ENCODE measurements at places on chromosomes 3 and 15.

- DNase-seq: no peak
Measured at GRCh38 chr3:194277786-194278130, 73.4 kb downstream of the CPN2 start.

GRCh38 chr3:52289747-52290595 is 2.3 kb downstream of the GLYCTK start:
- DNase-seq: no peak

GRCh38 chr15:72077950-72078349 is 40.0 kb downstream of the MYO9A start:
- no peak for DNase-seq

- DNase-seq: no peak
Measured at GRCh38 chr15:83927704-83928391, 273.9 kb downstream of the ADAMTSL3 start.

DNA sequence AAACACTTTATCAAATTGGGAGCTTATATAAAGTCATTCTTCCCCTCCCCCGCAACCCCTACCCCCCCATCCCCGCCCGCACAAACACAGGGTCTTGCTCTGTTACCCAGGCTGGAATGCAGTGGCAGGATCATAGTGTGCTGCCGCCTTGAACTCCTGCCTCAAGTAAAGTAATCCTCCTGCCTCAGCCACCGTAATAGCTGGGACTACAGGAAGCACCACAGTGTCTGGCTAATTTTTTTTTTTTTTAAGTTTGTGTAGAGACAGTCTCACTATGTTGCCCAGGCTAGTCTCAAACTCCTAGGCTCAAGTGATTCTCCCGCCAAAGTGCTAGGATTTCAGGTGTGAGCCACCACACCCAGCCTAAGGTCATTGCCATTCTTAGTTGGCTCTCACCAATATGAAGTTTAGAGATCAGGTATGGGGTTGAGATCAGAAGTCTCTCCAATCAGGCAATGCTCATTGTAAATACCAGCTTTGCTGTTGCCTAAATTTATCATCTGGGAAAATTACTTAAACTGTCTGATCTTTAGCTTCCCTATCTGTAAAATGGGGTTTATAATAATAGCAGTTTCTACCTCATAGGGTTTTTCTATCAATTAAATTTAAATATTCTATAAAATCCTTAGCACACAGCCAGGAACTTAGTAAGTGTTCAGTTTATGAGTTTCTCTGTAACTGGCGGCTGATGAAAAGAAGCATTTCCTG is 60.3 kb downstream of the TGFBR2 start:
- no peak for DNase-seq

DNA sequence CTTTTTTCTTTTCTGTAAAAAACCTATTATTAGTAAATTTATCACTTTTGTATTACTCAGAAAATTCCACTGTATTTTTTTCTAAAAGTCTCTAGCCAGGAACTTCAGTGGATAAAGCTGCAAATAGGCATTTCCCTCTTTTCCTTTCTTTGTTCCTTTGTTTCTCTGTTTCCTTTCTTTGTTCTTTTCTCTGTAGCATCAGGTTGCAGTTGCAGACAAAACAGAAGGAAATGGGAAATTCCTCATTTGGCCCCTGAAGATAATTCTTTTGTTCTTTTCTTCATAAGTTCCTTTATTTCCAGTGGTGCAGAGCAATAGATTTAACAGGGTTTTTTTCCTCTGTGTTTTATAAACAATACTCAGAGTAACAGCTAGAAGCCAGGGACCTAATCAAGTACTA is 416.5 kb downstream of the TBL1XR1 start:
- no peak for DNase-seq

GRCh38 chr3:59601486-59601885 is 551.7 kb upstream of the CFAP20DC start:
- no peak for DNase-seq

DNA sequence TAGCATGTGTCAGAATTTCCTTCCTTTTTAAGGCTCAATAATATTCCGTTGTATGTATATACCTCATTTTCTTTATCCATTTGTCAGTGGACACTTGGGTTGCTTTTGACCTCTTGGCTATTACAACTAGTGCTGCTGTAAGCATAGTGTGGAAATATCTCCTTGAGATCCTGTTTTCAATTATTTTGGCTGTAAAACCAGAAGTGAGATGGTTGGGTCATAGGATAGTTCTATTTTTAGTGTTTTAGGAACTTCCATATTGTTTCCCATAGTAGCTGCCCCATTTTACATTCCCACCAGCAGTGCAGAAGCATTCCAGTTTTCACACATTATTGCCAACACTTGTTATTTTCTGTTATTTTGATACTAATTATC is 70.4 kb upstream of the C15orf39 start:
- no peak for DNase-seq

- DNase-seq: no peak
Measured at GRCh38 chr3:104126864-104127553, 1239.7 kb upstream of the ALCAM start.

- no peak for DNase-seq
Measured at GRCh38 chr3:13747627-13748026, 132.2 kb downstream of the WNT7A start.

- DNase-seq: no peak
Measured at GRCh38 chr3:73029321-73029796, 32.1 kb upstream of the EBLN2 start.

DNA sequence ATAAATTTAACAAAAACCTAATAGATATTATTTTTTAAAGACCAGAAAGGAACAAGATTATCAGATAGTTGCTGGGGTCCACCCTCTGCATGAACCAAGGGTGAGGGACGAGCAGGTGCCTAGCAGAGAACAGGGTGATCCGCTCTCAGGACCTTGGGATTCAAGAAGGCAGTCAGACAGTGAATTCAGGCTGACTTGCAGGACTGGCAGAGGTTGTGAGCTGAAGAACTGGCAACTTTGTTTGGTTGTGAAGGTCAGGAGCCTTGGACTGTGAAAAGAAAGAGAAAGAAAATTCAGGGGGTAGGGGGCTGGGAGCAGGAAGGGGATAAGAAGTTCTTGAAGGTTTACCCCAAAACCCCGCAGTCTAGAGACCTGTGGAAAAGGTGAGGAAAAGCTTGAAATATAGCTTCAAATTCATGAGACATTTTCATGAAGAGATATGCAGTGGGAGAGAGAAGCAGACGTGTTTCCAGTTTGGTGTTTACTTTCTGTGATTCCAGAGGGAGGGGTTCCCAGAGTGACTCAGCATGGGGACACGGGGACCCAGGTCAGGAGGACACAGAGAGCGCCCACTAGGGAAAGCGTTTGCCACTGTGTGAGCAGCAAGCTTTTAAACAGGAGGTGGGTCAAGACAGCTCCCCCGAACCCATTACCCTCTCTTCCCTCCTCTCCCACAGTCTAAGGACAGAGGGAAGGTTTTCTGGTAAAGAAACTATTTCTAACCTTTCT is 217.2 kb upstream of the UMPS start:
- no peak for DNase-seq

DNA sequence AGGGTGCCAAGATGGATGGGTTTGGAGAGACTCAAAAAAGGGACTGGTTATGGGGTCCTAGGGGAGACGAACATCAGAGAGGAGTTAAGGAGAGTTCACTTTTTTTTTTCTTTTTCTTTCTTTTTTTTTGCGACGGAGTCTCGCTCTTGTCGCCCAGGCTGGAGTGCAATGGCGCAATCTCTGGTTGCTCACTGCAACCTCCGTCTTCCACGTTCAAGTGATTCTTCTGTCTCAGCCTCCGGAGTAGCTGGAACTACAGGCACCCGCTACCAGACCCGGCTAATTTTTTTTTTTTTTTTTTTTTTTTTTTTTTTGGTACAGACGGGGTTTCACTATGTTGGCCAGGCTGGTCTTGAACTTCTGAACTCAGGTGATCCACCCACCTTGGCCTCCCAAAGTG is 1.2 kb downstream of the SPINT1 start:
- no peak for DNase-seq

DNA sequence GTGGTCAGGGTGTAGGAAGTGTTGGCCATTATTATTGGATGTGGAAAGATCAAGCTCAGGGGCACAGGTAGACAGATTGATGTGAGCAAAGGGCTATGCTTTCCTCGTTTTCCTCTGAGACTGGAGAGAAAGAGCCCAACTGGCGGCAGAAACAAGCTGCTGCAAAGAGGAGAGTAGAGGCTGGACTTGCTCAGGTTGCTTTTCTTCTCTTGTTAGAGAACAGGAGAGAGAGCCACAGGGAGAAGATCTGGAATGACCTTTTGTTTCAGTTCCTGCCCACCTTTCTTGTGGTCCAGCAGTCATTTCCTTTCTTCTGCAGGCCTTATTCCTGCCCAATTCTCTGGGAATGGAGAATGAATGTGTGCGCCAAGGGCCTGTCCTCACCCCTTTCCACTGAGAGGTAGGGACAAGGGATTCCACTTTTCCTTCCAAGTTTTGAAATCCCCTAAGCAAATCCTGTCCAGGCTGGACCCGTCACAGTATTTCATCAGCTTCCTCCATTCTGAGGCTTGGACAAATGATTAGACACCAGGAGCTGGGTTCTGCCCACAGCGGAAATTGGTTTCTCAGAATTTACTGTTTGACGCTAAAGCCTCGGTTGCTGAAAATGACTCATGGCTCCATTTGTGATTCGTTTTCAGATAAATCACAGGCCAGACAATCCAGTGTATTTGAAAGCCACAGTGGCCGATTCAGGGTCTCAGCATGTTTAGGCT is 16.1 kb downstream of the ZNF80 start:
- no peak for DNase-seq

DNA sequence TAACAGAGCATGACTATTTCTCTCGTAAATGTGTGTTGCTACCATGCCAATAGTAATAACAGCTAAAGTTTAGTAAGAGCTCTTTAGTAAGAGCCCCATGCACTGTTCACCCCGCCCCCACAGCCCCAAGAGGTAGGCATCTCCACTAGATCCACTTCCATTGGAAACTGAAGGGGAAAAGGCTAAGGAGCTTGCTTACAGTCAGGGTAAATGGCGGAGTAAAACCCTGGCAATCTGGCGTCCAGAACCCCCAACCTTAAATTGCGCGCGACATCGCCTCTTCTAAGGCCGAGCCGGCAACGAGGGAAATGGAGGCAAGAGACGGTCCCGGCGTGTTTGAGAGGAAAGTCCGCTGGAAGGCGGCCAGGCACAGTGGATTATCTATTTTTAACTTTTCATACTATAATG is 654 bp upstream of the C3orf38 start:
- no peak for DNase-seq

DNA sequence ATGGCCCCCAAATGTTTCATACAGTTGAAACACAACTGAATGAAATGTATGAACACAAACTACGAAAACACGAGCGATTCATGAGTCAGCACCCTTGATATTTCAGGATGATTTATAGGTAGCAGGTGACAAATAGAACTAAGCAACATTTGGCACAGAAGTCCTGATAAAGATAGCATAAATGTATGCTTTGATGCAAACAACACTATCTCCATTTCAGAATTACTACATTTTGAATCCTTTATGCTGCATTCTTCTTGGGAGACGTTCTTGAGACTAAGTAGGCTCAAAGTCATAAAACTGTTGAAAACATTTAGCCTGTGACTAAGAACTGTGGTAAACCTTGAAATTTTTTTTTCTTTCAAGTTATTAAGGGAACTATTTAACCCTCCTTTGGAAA is 200.3 kb upstream of the ICE2 start:
- DNase-seq: no peak

GRCh38 chr15:80161468-80162016 is 8.7 kb downstream of the FAH start:
- no peak for DNase-seq

DNA sequence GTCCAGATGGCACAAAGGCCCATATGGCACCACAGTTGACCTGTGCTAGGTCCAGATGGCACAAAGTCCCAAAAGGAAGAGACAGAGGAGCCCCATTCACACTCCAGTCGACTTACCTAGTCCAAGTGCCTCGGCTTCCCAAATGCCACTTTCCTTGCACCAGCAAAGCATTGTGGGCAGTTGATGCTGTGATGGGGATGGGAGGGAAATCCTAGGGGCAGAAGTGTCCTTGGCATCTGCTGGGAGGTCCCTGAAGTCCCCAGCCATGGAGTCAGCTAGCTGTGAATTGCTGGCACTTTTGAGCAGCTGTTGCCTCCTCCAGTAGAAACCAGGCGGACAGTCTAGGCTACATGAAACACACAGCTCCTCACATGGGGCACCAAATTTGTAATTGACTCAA is 60.3 kb upstream of the SIAH2 start:
- no peak for DNase-seq

DNA sequence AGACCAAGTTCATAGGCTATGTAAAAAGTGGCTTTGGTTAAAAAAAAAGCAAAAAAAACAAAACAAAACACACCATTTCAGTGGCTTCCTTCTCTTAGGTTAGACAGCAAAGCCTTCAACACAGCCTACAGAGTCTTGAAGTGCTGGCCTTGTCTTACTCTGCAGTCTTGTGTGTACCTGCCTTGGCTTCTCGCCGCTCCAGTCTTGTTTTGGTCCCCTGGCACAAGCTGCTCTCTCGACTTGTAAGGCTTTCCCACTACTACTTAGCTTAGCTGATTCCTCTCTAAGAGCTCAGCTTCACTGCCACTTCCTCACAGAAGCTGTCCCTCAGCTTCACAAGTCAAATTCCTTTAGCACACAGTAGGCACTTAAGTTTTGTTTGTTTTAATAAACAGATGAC is 63.0 kb downstream of the ST3GAL6 start:
- no peak for DNase-seq

- DNase-seq: no peak
Measured at GRCh38 chr3:187198490-187198889, 1.2 kb downstream of the RTP1 start.

- DNase-seq: no peak
Measured at GRCh38 chr3:155737844-155738460, 6.9 kb downstream of the PLCH1 start.

DNA sequence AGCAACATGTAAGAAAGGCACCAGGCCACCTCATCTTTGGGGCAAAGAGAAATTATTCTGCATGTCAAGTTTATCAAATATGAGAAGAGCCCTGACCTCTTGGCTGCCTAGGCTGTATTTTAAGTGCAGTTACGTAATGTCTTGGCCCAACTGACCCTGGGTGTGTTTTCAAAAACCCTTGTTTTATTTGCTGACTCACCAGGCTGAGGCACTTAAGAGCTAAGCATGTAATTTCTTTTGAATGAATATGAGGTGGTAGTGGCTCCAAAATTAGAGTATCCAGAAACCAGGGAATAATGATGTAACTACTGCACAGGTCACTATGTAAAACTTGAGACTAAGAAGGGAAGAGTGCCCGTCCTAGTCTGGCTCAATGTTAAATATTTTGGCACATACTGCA is 24.3 kb downstream of the PGPEP1L start:
- no peak for DNase-seq

DNA sequence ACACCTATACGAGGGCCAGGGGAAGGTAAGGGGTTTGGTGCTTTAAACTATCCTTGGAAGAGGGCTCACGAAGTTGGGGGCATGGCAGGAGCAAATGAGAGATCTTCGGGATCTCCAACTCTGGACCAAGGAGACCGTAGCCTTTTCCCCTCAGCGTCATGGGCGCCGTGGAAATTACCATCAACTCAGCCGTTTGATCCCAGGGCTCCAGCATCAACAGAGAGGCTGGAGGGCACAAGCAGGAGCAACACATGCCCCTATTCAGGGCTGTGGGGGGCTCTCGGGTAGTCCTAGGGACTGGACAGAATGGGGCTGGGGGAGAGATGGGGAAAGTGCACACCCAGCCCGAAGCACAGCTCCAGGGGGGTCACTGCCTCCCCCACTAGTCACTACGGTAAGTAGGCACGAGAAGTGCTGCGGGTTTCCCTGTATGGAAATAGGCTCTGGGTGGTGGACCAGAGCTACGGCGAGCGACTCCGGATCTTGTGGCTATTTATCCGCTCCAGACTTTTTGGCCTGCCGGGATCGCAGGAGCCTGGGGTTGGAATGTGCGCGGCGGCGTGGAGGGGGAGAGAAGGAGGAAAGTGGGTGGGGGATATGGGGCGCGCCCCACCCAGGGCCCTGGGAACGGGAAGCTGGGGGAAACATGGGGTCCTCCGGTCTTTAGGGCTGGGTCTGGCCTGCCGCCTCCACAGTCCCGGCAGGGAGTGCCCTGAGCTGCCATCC is 539 bp upstream of the LAMB2 start:
- DNase-seq: peak; percentile 81

All from foreskin melanocyte (primary cell).